ENCODE measurements at places on chromosomes 12 and 14. TPM values are rescaled to one million over a fixed set of nuclear protein-coding genes. Genes with fewer than 3 reads are reported as not detected.

The LRP1-AS gene
- total RNA-seq = not detected

The YEATS4 gene
- total RNA-seq = 61.5 TPM

DNA sequence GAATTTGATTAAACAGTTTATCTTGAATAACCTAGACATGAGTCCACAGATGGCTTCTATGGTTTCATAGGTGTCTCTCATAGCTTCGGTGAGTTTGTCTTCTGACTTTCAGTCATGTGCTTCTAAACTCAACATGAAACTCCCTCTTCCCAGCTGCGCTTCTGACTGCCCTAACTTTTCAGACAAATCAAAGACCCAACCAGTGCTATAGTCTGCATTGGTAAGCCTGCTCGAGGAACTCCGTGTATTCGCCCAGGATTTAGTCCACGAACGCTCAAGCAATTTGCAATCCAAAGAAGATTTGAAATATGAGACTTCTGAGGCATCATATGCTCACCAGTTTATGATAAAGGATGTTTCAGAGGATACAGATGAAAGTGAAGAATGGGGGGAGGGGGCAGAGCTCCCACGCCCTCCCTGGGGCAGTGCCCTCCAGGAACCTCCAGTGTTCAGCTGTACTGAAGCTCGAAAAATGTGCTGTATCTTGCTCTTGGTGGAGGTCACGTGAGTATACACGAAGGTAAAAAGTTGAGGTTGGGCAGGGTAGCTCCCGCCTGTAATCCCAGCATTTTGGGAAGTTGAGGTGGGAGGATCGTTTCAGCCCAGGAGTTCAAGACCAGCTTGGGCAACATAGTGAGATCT, 5.2 kb upstream of the RILPL2 start:
- no peak for DNase-seq

DNA sequence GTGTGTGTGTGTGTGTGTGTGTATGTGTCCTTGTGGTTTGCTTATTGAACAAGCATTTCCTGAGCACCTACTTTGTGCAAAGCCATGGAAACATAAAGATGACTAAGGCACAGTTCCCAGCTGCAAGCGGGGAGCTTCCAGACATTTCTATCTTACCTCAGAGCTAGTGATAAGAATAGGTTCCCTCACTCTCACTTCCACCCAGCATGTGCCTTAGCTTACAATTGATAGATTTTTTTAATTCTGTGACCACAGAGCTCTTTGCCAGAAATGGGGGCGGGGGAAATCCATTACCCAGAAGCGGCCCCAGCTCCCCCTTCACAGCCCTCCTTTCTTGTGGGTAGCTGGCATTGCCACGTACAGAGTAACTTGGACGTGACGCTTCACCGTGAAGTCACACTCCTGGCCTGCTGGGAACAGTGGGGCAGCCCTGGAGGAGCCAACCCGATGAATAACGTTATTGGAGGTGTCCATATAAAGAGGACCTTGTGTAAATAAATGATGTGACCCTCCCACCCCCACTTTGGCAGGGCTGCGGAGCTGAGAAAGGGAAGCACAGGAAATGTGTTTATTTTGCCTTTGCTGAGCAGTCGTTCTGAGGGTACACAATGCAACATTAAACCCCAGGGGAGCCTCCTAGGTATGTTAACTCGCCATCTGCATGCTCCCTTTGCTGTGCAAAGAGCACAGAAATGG, 238.9 kb downstream of the CHST11 start:
- no peak for DNase-seq

- DNase-seq = no peak
Measured at GRCh38 chr12:68180792-68181744, 21.5 kb upstream of the IFNG start.

GRCh38 chr12:121446750-121447149, 46.8 kb downstream of the RNF34 start:
- DNase-seq = no peak

GRCh38 chr12:108218921-108219320, 89.8 kb downstream of the WSCD2 start:
- DNase-seq = no peak

GRCh38 chr12:45235087-45236025, 19.5 kb downstream of the ANO6 start:
- no peak for DNase-seq
